ENCODE measurements at places on chromosomes 11 and 22. TPM values are rescaled to one million over a fixed set of nuclear protein-coding genes. Genes with fewer than 3 reads are reported as not detected.
A peak's percentile ranks its signal among the peaks of the same experiment; 100 is the strongest.

The AIP gene
- 213 TPM for polyA plus RNA-seq

- DNase-seq = no peak
These were observed 14.5 kb upstream of the POGLUT3 start for GRCh38 chr11:108512708-108513107.

DNA sequence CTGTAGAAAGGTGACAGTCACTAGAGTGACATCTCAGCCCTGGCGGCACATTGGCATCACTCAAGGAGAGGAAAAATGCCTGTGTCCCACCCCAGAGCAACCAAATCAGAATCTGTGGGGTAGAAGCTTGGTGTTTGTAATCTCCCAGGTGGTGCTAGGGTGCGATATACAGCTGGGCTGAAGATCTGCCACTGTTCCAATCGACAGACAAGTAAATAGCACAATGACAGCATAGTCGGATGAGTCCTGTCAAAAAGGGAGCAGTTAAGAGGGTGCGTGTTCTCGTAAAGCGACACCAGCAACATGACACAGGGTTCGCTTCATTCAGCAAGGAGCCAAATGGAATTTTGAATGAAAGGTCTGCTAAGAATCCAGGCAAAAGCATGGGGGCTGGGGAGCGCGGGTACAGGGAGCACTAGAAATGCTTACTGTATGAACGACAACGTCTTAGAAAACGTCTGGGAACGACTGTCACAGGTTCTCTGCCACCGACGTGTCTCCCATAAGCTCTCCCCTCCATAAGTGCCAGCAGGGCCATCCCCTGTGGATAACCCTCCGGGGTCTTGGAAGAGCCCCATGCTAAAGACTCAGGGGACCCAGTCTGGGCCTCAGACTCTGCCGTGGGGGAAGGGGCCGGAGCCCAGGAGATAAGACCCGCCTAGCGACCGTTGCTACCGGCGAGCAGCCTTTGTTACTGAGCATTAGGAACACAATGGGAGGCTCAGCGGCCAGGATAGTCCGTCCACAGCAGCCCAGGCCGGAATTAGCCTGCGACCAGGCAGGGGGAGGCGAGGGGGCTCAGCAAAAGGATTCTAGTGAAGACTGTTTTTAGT lies 20.8 kb downstream of the ADA2 start:
- DNase-seq = no peak

The NAALAD2 gene
- polyA plus RNA-seq = 0.06 TPM

DNA sequence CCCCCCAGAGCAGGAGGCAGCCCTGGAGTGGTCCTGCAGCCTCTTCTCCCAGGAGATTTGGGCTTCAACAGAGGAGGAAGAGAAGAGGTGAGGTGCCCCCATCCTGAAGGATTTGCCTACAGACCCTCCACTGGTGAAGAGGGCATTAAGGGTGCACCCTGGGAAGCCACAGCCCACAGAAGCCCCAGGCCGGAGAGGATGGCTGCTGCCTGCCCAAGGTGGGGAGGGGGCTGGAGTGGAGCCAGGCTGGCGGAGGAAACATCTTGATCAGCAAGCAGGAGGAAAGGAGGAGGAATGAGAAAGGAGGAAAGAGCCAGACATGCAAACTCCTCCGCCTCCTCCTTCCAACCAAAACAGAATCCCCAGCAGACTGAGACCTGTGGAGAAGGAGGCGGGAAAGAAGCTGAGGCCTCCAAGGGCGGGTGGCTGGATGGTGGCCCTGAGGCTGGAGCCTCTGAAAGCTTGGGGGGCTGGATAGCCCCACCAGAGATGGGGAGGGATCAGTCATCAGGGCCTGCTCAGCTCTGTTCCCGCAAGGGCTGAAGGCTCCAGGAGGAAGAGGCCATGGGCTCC lies 31.3 kb downstream of the ARRB1 start:
- DNase-seq = no peak

GRCh38 chr22:41620589-41621098 lies at the start of gene DESI1:
Gene DESI1 (minus strand): TSS chr22:41621043. CDS start chr22:41620839, 204 bp downstream.
- DNase-seq = no peak

DNA sequence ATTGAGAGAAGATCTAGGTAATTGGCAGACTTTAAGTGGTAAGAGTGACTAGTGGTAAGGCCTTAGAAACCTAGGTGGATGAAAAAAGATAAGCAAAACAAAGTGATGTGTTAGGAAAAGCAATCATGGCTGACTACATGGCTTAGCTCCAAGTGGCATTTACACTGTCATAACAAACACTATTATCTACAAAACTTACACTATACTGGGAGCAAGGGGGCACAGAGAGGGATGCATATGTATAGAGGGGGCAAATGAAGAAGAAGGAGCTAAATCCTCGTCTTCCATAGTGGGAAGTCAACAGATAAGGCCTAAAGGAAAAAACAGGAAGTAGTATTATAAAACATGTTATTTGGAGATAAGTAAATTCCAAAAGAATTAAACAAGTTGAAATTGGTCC lies 32.5 kb downstream of the ADORA2A start:
- no peak for DNase-seq

DNA sequence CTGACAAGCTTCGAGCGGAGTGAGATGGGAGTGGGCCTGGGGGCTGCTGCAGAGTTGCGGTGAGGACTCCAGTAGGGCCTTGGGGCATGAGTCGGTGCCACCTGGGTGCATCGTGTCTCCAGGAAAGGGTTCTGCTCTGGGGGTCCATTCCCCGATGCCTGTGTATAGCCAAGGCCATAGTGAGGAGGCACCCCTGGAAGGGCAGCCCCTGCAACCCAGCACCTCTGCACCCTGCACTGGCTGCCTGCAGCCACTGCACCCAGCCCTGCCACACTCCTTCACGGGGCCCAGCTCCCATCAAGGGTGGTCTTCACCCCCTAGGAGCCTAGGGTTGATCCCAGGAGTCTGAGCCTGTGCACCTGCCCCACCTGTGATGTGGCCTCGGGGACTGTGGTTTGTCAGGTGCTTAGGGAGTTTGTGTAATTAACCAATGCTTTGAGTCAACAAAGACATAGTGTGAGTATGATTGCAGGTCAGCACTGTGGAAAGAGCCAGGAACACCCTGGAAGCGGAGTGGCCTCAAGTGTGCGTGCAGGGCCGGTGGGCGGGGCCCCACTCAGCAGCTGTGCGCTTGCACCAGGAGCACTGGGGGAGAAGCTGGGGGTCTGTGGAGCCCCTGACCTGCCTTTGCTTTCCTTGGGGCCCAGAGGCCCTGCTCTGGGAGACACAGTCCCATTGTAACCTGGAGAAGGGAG lies 1299.3 kb downstream of the BRD1 start:
- DNase-seq = no peak

The PRDX5 gene
- polyA plus RNA-seq = 194 TPM

The KCNJ5 gene
- not detected for polyA plus RNA-seq

The FREY1 gene
- polyA plus RNA-seq = not detected

- no peak for DNase-seq
These were observed 97.6 kb upstream of the HSD17B12 start for GRCh38 chr11:43582863-43583462.

The PDE2A gene
- not detected for polyA plus RNA-seq

- DNase-seq = no peak
These were observed 9.9 kb downstream of the CRTAM start for GRCh38 chr11:122848186-122848585.

The MMP12 gene
- polyA plus RNA-seq = not detected

DNA sequence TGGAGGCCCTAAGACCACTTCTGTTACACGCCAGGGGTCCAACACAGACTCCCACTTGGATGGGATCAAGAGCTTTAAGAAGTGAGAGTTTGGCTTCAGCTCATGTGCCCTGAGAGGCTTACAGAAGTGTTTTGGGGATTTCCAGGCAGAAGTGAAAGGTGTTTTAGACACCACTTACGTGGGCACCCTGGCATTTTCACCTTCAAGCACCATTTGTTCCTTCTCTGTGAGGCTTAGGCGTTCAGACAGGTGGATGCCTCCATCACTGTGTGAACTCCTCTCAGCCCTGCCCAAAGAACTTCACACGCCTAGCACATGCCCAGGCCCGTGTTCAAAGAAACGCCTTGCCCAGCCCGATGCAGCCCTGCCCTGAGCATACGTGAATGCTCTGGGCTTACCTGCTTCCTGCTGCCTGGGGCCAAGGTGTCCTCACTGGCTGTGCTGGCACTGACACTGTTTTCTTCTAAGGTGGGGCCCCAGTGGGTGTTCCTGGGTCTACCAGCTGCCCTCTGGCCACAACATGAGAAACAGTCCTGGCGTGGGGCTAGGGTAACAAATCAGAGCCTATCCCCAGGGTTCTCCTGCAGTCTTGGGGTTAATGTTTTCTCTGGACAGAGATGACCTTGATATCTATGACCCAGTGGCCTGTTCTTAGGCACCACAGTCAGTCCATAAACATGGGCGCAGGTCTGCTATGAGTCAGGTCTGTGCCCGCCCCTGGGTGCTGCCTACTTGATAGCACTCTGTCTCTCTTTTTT lies 34.0 kb downstream of the AMPD3 start:
- no peak for DNase-seq

The OVCH2 gene
- polyA plus RNA-seq = not detected

DNA sequence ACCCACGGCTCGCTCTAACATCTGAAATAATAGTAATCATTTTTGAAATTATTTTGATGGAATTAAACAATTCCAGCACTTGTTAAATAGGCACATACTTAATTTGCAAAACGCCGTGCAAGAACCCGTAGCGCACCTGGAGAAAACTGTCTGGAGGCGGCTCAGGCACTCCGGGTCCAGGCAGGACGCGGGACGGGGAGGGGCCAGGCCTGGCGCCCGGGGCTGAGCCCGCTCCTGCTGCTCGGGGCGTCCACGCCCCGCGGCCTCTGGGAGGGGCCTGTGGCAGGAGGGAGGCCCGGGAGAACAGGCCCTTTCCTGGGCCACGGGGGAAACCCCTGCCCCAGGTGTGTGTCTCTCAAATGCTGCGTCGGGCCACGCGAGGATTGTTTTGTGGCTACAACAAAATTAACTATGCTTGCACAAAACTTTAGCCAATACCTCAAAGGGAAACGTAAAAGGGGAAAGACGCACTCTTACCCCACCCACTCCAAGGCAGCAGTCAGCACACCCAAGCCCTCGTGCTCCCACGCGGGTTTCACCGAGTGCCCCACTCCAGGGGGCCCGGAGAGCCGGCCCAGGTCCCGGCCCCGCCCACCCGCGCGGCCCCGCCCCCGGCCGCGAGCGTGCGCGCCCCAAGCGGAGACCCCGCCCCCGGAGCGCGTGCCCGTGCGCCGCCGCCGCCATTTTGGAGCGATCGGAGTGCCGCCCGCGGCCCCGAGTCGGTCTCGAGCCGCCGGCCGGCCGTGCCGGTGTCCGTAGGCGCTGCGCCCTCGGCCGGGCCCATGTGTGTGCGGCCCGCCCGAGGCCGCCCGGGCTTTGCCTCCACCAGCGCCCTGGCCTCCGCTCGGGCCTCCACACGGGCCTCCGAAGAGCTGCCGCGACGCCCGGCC lies at the start of gene PPP6R2:
Gene PPP6R2 (plus strand): TSS at position 677 of the 890 bp plus-strand sequence. CDS start 50,582 bp downstream, outside the sequence.
- DNase-seq = peak; percentile 82

The C2CD2L gene
- 4.4 TPM for polyA plus RNA-seq

The DUSP8 gene
- 0.05 TPM for polyA plus RNA-seq

GRCh38 chr11:7512525-7513233 lies 1.1 kb upstream of the PPFIBP2 start:
- DNase-seq = no peak

GRCh38 chr11:128431931-128432330 lies 155.4 kb downstream of the ETS1 start:
- DNase-seq = no peak

The VPS11 gene
- 53.2 TPM for polyA plus RNA-seq

GRCh38 chr11:100808904-100809491 lies 121.9 kb downstream of the ARHGAP42 start:
- no peak for DNase-seq

DNA sequence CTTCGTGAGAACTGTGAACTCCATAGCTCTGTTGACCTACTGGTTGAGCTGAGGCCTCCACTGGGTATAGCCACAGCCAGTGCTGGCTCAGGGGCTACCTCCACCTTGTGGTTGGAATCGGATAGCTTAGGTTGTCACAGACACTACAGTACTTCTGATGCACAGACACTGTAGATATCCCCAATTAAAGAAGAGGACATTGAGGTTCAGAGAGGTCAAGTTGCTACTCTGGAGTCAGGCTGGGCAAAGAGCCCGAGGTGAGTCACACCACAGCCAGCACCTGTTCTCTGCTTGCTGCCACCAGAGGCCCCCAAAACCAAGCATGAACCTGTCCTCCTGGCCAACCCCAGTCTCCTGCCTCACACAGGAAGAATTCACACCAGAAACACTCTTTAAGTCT lies 5.4 kb downstream of the UFD1 start:
- DNase-seq = no peak

The SUSD2 gene
- polyA plus RNA-seq = 0.06 TPM

GRCh38 chr11:1832211-1832919 lies 2.4 kb upstream of the SYT8 start:
- peak; percentile 31 for DNase-seq

GRCh38 chr11:19258641-19259230 lies 18.0 kb upstream of the E2F8 start:
- no peak for DNase-seq

The ASCL2 gene
- polyA plus RNA-seq = 0.17 TPM

The CHRNA10 gene
- polyA plus RNA-seq = not detected

DNA sequence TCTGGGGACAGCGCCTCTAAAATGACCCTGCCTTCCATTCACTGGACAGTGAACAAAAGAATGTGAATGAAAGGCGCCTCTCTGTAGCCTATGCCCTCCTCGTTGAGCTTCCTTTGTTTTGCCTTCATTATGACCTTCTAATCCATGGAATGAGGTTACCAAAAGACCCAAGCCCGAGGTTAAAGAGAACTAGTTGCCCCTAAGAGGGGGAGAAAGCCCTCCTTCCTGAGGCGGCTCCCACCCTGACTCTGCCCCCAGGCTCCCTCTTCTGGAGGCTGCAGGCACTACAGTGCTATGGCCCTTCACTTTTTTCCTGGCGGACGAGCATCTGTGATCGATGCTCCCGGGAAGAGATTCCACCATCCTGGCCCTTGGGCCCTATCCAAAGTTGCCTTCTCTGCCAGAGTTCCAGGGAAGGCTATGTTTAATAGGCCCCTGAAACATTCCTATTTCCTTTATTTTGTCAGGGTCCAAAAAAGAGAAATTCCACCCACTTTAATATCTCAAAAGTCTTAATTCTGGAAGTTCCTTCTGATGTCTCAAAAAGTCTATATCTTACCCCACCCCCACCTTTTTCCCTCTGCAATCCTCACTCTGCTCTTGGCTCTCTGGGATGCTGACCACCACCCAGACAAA lies 147.3 kb downstream of the FEZ1 start:
- peak; percentile 7 for DNase-seq

The PKDREJ gene
- polyA plus RNA-seq = 0.19 TPM

The ZNF215 gene
- not detected for polyA plus RNA-seq

The OR5P2 gene
- not detected for polyA plus RNA-seq

GRCh38 chr11:119375337-119376196 lies 5.9 kb downstream of the USP2 start:
- DNase-seq = no peak

The MADD gene
- 25.5 TPM for polyA plus RNA-seq

DNA sequence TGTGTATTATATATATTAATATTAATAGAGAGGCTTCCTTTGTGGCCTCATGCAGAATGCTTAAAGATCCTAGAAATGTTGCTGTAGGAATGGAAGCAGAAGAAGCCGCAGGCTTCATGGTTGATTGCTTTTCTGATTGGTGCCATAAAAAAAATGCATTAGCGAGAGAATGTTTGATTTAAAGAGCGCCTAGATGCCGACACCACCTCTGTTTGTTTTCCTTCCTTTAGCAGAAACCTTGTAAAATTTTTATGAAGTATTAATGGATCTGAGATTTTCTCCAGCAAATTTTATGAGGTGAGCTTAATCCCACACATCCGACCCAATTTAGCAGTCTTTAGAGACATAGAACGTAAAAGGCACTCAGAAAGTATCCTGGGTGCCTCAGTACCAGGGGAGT lies 587.5 kb downstream of the NTM start:
- no peak for DNase-seq

- no peak for DNase-seq
These were observed 29.4 kb downstream of the GDPD5 start for GRCh38 chr11:75496305-75496752.

Measured in CD4-positive, CD25-positive, alpha-beta regulatory T cell (primary cell).